Hepatocyte (in vitro differentiated cells): ENCODE measurements at places on chromosomes 13 and 19. TPM values are rescaled to one million over a fixed set of nuclear protein-coding genes. Genes with fewer than 3 reads are reported as not detected.
A peak's percentile ranks its signal among the peaks of the same experiment; 100 is the strongest.

DNA sequence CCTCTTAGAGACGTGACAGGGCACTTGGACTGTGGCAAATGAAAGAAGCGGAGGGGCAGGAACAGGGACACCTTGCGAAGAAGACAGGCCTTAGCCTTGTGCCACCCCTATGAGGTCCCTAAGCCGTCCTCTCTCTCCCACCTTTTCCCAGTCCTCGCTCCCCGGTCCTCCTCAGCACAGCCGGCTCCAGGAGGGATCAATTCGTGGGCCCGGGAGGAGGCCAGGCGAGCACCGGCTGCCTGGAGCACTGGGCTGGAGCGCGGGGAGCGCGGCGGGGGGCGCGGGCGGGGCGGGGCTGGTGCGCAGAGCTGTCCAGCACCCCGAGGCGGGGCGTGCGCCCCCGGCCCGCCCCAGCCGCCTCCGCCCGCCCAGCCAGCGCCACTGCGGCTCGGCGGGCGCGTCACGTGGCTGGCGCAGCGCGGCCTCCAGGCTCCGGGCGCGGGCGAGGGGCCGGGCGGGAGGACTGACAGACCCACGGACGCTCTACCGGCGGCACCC lies at the start of gene LRP3:
LRP3 (plus strand) TSS at position 466 of the 498 bp plus-strand sequence. CDS start 456 bp downstream, outside the sequence.
- H3K27ac ChIP-seq = peak within 1 kb of the TSS; percentile 65
- H3K27me3 ChIP-seq = no peaks in the 10 kb centered on the region
- peaks cover 6% of the 10 kb centered on the region for H3K4me1 ChIP-seq
- H3K4me3 ChIP-seq = peak within 1 kb of the TSS; percentile 87
- peak; percentile 83 for DNase-seq
- no peaks in the 10 kb centered on the region for H3K36me3 ChIP-seq

- H3K27ac ChIP-seq = no peak overlapping the region
- H3K4me3 ChIP-seq = no peak overlapping the region
- DNase-seq = no peak
- H3K27me3 ChIP-seq = peaks cover 28% of the 10 kb centered on the region
Observed at GRCh38 chr19:35031072-35031881, 1.0 kb downstream of the SCN1B start.

- no peaks in the 10 kb centered on the region for H3K27me3 ChIP-seq
- H3K4me3 ChIP-seq = no peak overlapping the region
- H3K27ac ChIP-seq = no peak overlapping the region
Observed at GRCh38 chr13:66520511-66521355, 709.4 kb downstream of the PCDH9 start.

The CACNG6 gene
- polyA plus RNA-seq = 0.35 TPM in 1 of 2 replicates, not detected in the other

DNA sequence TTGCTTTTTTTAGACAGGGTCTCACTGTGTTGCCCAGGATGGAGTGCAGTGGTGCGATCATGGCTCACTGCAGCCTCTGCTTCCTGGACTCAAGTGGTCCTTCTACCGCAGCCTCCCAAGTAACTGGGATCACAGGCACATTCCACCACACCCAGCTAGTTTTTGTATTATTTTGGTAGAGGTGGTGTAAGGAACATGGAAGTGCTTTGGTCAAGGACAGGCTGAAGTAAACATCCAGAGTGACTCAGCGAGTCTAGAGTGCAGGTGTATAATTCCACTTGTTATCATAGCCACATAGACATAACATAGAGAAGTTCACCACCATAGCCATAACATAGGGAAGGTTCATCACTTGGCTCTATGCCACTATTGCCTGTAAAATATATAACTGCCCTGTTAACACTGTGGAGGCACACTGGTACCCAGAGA lies 98.6 kb downstream of the RBM26 start:
- no peaks in the 10 kb centered on the region for H3K4me1 ChIP-seq
- no peak for DNase-seq
- H3K27me3 ChIP-seq = no peaks in the 10 kb centered on the region
- H3K27ac ChIP-seq = no peak overlapping the region
